NCI-H187 treated with DMSO at 0.1 percent for 48 hours (cell line): ENCODE measurements at places on chromosomes 16 and 17.

GRCh38 chr16:21996923-21997696 lies 3.8 kb downstream of the PDZD9 start:
- DNase-seq: no peak

GRCh38 chr17:64354824-64355535 lies 35.7 kb downstream of the PECAM1 start:
- DNase-seq: no peak

- DNase-seq: no peak
Measured at GRCh38 chr17:81920612-81921536, 2.9 kb upstream of the SIRT7 start.

GRCh38 chr17:77467521-77467920 lies 326.8 kb downstream of the SEC14L1 start:
- no peak for DNase-seq

DNA sequence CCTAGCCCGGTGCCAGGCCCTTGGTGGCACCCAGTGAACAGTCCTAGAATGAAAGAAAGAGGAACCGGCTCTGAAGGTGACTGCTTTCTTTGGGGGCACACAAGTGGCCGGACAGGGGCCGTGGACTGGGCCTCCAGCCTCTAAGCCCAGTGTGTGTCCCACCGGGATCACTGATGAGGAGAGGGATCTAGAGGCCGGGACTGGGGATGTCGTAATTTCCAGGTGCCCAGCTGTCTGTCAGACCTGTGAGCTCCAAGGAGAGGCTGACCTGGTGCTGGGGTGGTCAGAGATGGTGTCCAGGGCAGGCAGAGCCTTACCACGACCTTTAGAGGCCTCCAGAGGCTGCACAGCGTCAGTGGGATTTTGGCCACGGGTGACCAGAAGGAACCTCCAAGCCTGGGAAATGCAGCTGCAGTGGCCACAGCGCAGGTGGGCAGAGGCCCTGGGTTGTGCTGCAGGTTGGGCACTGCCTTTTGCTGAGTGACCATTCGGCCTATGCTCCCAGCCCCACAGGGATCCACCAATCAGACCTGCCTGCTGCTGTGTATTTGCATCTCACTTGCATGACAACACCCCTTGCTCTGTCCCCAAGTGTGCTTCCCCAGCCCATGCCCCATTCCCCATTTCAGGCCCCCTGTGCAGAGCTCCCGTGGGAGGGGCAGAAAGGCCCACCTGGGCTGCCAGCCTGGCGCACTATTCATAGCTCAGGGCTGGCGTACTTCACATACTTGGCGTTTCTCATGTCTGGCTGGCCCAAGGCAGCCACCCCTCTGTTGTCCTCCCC lies 12.5 kb downstream of the ARHGAP23 start:
- DNase-seq: no peak
